ENCODE measurements at places on chromosomes 7 and 10.

DNA sequence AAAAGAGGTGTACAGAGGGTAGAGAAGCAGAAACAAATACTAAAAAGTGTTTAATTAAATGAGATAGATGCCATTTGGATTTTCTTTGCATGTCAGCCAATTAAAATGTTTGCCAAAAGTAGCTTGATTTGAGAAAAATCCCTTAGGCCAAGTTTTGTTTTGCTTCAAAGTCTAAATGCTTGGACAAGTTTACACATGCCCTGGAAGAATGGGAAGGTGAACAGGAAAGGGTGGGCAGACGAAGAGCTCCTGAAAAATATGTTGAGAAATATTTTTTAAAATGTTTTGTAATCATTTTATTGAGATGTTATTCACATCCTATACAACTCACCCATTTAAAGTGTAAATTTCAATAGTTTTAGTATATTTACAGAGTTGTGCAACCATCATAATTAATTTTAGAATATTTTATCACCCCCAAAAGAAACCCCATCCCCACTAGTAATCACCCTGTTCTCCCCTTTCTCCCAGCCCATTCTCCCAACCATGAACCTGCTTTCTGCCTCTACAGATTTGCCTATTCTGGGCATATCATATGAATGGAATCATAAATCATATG, 98.5 kb upstream of the ANK3 start:
- no peak for DNase-seq

DNA sequence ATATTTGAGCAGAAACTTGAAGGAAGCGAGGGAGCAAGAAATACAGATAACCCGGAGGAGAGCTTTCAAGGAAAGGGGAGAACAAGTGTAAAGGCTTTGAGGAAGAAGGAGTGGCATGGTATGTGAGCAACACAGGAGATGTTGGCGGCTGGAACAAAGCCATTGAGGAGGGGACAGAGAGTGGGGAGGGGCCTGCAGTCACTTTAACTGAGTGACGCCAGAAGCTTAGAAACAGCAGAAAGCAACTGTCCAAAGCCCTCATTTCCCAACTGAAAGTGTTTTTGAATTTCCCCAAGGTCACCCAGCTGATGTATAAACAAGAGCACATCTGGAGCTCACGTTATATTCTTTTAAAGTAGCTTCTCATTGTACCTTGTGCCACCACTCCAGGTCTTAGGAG, 19.1 kb downstream of the AUTS2 start:
- DNase-seq = no peak

DNA sequence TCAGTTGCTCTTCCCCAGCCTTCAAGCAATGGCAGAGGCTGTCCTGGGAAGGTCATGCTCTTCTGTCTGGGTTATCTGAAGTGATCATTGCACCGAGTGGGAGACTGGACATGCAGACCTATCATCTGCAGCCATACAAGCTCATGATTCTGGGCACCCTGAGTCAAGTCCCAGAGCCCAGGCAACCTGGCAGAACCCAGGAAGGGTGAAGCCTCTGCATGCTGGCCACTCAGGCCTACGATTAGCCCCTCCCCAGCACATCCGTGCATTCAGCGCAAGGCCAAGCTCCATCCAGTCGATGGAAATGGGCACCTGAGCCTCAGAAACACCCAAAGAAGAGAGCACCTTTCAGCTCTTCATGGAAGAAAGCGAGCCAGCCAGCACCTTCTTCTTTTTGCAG, 261.8 kb downstream of the PAXIP1 start:
- no peak for DNase-seq

GRCh38 chr7:149496642-149497391, 792 bp downstream of the ZNF746 start:
- no peak for DNase-seq

- no peak for DNase-seq
These were observed 109.5 kb downstream of the PLCE1 start for GRCh38 chr10:94103192-94103591.

DNA sequence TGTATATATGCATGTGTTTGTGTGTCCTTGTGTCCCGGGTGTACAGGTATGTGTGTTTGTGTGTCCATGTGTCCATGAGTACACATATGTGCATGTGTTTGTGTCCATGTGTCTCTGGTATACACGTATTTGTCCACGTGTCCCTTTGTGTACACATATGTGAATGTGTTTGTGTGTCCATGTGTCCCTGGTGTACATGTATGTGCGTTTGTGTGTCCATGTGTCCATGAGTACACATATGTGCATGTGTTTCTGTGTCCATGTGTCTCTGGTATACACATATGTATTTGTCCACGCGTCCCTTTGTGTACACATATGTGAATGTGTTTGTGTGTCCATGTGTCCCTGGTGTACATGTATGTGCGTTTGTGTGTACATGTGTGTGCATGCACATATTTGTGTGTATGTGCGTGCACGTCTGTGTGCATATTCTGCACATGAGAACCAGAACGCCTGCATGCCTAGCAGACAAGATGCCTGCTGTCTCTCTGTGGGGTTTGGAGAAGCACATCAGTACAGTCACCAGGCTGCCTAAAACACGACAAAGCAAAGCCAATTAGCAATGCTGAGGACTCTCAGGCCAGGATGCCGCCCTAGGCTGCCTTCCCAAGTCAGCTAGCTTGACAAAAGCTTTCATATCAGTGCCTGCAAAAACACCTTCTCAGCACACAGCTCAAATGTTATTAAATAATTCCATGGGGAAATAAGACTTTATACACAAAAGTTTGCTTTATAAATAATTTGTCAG, 327.8 kb downstream of the PTPRN2 start:
- DNase-seq = no peak

- DNase-seq = no peak
These were observed 128.9 kb downstream of the SNX10 start for GRCh38 chr7:26420422-26421019.

GRCh38 chr10:21249435-21249834, 276.0 kb downstream of the SKIDA1 start:
- DNase-seq = no peak

- DNase-seq = no peak
These were observed 292.1 kb downstream of the BAMBI start for GRCh38 chr10:28969413-28969812.

DNA sequence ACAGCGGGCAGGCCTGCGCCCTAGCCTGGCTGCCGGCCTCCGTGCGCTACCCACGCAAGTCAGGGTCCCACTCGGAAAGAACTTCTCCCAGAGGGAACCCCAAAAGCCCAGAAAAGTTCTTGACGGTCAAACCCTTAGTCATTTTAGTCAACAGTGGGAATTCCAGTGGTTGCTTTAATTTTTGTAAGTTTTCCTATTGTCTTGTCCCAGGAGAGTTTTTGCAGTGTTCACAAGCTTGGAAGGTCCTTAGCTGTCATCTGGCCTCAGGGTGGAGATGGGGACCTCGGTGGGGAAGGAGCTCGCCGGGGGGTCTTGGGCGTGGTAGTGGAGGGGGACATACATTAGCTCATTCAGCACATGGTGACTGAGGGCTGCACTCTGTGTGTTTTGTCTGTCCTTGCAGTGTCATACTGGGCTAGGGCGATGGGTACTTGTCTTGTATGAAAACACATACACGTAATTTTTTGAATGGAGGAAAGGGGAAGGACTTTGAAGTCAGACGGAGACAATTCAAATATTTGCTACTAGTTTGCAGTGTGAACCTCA, 736 bp downstream of the MINDY4 start:
- no peak for DNase-seq

DNA sequence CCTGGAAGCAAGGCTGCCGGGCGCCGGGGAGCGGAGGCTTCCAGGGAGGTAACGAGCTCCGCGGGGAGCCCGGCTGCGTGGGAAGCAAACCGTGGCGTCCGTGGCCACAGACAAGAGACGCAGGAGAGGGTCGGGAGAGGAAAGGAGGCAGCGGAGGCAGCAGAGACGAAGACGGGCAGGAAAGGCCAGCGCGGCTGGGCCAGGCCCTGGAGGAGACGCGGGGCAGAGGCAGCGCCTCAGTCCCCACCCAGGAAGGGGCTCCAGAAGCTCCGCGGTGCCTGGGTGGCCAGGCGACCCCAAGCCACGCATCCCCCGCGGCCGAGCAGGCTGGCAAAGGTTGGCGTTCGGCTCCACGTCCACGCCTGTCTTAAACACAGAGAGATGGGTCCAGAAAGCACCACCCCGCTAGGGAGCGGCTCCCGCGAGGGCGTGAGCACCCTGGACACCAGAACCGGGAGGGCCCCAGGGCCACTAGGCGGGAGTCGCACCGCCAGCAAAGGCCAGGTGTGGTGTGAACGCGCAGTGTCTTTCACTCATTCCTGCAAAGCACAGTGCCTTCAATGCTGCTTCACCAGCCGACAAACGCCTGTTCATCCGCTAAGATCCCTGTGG, 97.3 kb downstream of the PTPRN2 start:
- DNase-seq = no peak

GRCh38 chr7:33716581-33717477, 188.5 kb upstream of the BMPER start:
- DNase-seq = peak; percentile 55

- no peak for DNase-seq
These were observed 56.1 kb upstream of the NOBOX start for GRCh38 chr7:144459635-144460034.

DNA sequence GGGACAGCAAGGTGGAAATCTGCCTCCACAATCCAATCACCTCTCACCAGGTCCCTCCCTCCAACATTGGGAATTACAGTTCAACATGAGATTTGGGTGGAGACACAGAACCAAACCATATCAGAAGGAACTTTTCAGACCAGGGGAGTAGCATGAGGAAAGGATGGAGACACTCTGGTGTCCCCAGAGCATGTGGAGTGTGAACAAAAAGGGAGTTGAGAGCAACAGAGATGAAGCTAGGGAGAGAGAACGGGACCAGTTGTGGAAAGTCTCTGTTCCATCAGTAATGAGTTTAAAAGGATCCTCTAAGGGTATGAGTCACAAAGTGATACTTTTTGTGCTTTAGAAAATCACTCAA, 382.0 kb downstream of the SFMBT2 start:
- DNase-seq = no peak

- DNase-seq = no peak
These were observed 149.6 kb downstream of the TCF7L2 start for GRCh38 chr10:113099431-113100183.

- no peak for DNase-seq
These were observed 23.0 kb upstream of the MSS51 start for GRCh38 chr10:73456187-73456890.

DNA sequence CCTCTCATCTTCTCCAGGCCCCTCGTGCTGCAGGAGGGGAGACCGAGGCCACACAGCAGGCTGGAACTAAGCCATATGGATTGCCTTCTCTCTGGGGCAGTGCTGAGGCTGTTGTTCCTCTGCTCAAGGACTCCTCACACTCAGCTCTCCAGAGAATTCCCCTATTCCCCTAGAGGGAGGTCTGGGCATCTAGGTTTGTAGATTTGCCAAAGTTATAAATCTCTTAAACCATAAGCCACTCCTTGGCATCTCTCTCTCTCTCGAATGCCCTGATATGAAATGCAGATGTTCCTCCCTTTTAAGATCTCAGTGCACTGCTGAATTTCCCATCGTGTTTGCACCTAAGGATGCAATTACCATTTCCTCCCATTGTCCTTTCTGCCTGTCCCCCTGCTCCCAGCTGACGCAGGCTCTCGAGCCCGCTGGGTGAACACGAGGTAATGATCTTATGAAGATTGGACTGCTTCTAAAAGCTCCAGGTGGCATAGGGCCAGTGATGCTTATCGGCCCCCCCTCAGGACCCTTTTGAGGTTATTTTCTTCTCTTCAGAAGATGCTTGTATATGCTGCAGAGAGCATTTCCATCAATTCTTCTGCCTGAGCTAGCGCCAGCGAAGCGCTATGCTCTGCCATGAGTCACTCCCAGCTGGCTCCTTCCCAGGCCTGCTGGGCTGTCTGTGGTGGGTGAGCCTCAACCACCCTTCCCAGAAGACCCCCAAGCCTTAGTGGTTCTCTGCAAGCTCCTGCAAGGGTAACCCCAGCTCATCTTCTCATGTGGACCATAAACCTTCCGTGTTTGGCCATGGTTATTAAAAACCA, 41.6 kb upstream of the AQP1 start:
- no peak for DNase-seq

GRCh38 chr10:31808258-31809218, 120.1 kb downstream of the ARHGAP12 start:
- DNase-seq = no peak

- DNase-seq = no peak
These were observed 279.4 kb upstream of the CACNA2D1 start for GRCh38 chr7:82722946-82723345.

DNA sequence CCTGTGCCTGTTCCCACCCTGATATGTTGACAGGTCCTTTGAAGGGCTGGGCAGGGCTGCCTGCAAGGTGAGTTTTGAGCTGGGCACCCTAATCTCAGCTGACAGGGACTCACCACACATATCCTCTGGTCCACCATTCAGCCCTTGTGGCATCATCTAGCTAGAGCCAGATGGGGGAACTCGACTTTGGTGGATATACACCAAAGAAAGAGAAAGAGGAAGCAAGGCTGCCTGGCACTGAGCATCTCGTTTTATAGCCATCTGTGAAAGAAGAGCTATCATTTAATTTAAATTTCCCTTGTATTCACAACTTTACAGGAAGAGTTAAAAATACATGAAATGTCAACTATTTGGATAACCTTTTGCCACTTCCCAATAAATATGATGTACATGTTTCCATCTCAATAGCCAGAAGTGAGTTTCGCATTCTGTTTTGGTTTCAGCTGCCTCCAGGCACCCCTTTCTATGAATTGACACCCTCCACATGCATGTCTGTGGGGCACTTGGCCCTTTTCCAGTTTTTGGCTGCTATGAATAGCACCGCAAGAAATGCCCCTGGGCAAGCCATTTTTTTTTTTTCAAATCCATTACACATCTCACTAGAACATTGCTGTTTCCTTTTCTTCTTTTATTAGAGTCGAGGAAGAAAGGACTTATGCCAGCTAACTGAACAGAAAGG, 22.9 kb upstream of the GRB10 start:
- DNase-seq = peak; percentile 62

DNA sequence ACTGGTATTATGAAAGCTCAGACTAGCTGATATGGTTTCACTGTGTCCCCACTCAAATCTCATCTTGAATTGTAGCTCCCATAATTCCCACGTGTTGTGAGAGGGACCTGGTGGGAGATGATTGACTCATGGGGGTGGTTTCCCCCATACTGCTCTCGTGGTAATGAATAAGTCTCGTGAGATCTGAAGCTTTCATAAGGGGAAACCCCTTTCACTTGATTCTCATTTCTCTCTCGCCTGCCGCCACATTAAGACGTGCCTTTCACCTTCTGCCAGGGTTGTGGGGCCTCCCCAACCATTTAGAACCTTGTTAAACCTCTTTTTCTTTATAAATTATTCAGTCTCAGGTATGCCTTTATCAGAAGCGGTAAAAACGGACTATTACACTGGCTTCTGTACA, 40.3 kb downstream of the COL13A1 start:
- no peak for DNase-seq
